ENCODE measurements at places on chromosomes 7 and 10. TPM values are rescaled to one million over a fixed set of nuclear protein-coding genes. Genes with fewer than 3 reads are reported as not detected.

The TMEM130 gene
- not detected for total RNA-seq

DNA sequence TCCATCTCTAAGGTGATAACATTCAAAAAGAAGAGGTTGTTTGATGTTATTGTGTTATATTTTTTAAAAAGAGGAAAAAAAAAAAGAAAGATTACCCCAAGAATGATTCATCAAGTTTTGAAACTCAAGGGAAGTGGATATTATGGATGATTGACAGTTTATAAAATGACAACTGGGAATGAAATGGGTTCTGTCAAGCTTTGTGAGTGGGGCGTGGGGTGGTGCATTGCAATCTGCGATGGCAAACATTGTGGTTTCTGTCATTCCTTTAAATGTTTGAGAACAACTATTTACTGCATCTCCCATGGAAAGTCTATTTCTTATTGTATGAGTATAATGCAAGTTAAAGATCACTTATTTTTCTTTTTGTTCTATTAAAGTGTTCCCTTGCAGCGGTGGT is 297.0 kb downstream of the CCDC3 start:
- DNase-seq = no peak
- peak overlapping the region; percentile 49 for H3K27ac ChIP-seq
- peaks cover 77% of the 10 kb centered on the region for H3K4me1 ChIP-seq
- H3K36me3 ChIP-seq = peaks cover 5% of the 10 kb centered on the region
- H3K27me3 ChIP-seq = no peaks in the 10 kb centered on the region

The PAPOLB gene
- total RNA-seq = not detected

DNA sequence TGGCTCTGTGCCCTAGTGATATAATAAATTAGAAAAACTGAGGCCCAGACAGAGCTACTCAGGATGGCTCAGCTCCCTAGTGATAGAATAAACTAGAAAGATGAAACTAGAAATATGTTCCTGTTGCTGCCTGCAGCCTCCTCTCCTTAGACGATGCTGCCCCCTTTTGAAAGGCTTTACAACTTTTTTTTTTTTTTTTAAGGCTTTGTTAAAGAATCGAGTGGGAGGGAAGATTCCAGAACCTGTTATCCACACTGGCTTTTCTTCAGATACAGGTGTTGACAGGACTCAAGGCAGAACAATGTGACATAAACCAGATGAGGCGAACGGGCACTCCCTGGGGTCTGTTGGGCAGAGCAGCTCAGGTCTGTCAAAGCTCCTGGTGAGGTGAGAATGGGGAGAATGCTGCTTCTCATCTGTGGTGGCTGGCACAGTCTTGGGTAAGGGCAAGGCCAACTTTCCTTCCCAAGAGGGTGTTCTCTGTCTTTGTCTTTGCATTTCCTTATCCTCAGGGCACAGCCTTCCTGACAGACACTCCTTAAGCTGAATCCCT is 175.1 kb downstream of the COBL start:
- H3K27me3 ChIP-seq = peaks cover 3% of the 10 kb centered on the region
- no peak overlapping the region for H3K27ac ChIP-seq
- H3K4me3 ChIP-seq = no peak overlapping the region
- peaks cover 23% of the 10 kb centered on the region for H3K4me1 ChIP-seq
- DNase-seq = peak; percentile 40

DNA sequence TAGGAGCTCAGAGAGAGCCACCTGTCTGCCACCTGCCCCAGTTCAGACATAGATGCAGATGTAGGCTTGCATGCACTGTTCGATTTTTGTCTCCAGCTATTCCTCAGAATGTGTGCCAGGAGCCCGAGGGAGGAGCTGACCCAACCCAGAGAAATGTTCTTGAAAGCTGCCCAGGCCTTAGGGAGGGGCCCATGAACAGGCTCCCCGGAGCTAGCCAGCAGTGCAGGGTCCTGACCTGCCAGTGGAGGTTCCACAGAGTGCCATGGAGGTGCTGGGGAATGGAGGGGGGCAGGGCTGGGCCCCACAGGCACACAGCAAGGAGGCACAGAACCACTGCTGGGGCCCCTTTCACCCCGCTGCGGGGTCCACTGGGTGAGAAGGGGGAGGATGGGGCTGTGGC is 29.6 kb upstream of the SFRP5 start:
- H3K4me3 ChIP-seq = no peak overlapping the region
- H3K4me1 ChIP-seq = peaks cover 6% of the 10 kb centered on the region
- H3K36me3 ChIP-seq = peaks cover 3% of the 10 kb centered on the region
- DNase-seq = no peak
